ENCODE measurements at places on chromosomes 3 and 15.

GRCh38 chr3:16739541-16740105, 134.4 kb upstream of the DAZL start:
- no peak for DNase-seq

DNA sequence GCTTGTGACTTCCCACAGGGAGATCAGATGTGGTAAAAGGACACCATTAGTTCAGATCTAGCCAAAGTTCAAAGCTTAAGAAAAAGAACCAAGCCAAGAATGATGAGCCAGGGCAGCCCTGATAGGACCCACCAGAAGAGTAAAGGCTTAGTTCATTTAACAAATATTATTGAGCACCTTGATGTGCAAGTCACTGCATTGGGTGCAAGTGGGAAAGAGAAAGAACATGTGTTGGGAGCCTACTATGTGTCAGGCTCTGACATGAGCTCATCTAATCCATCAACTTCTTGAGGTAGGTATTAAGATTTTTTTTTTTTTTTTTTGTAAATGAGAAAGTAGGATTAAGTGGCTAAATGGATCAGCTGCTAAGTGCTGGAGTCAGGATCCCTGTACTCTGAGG, 53.4 kb upstream of the PIAS1 start:
- no peak for DNase-seq

GRCh38 chr15:28998511-28998910, 112.7 kb downstream of the APBA2 start:
- DNase-seq, result no peak

DNA sequence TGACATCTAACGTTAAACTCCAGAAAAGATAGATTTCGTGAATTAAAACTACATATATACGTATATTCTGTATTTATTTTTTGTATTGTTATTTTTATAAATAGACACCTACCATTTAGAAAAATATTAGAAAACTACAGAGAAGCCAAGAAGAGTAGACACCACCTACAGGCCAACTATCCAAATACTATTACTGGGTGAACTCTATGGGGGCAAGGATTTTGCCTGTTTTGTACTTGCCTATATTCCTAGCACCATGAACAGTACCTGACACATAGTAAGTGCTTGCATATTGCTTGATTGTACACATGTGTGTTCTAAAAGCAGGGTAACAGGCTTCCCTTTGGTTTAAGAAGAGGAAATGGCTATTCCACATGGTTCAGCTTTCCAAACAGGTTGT, 24.4 kb upstream of the CLEC3B start:
- DNase-seq, result no peak

DNA sequence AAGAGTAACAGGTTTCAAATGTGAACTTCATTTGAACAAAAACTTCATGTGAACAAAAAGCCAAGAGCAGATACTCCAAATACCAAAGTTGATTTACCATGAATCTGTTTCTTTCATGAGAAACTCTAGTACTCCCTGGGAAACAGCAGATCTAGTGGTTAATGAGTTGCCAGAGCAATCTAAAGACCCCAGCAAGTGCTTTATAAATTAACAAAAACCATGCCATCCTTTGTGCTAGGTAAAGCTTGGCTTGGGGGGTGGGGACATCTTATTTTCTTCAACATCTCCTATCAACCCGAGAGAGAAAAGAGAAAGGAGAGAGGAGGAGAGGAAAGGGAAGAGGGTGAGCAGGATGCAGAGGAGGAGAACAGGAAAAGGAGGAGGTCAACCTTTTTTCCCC, 100.7 kb downstream of the TBL1XR1 start:
- no peak for DNase-seq

DNA sequence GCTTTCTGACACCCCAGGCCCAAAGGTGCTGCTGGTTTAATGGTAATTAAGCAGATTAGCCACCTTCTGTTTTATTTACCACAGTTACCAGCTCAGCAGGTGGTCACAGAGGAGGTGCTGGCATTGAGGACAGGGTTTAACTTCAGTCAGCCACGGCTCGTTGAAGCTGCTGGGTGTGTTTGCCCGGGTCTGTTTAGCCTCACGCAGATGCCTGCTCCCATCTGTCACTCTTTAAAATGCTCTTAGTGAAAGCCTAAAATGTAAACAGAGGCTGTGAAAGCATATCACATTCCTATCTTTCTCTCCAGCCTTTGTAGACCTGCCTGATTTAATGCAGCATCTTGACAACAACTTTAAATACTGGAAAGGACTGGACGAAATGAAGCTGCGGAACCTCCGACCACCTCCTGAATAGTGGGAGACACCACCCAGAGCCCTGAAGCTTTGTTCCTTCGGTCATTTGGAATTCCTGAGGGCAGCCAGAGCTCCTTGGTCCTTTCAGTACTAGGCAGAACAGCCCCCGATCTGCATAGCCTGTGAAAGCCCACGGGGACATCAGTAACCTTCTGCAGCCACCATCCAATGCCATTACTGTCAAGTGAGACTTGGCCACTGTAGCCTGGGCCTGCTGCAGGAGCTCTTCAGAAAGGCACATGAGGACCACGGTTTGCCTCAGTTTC, 156.0 kb downstream of the PDE8A start:
- DNase-seq, result no peak

GRCh38 chr3:27114684-27115083, 254.5 kb downstream of the NEK10 start:
- DNase-seq, result no peak

- no peak for DNase-seq
Observed at GRCh38 chr3:16398648-16399047, 114.9 kb downstream of the RFTN1 start.

DNA sequence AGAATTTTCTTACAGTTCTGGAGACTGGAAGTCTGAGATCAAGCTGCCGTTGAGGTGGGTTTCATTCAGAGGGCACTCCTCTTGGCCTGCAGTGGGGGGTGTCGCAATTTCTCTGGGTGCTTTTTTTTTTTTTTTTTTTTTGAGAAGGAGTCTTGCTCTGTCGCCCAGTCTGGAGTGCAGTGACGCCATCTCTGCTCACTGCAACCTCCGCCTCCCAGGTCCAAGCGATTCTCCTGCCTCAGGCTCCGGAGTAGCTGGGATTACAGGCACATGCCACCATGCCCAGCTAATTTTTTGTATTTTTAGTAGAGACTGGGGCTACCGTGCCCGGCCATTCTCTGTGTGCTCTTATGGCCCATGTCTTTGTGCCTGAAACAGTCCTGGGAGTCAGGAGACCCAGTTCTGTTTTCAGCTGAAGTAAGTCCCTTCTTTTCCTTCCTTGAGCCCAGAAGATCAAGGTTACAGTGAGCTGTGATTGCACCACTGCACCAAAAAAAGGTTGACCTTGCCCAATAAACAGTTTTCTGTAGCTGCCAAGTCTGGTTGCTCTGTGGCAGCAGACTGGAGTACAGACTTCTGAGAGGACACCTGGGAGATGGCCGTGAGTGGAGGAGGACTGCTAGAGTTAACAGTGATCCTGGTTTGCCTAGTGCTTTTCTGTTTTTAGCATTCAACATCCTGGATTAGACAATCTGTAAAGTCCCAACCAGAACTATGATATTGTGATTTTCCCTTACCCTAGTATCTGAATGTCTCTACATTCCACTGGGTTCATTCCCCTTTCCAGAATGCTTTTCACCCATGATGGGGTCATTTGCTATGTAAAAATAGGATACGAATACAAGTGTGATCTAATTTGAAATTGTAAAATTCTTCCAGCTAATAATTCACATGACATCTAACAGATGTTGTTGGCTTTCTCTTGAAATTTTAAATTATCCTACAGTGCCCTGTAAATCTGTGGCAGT, 76.6 kb upstream of the RNF7 start:
- no peak for DNase-seq

- DNase-seq, result no peak
Observed at GRCh38 chr3:65483480-65483879, 555.2 kb downstream of the MAGI1 start.

GRCh38 chr3:159038405-159038804, 236.6 kb downstream of the MFSD1 start:
- no peak for DNase-seq

- DNase-seq, result no peak
Observed at GRCh38 chr3:10867384-10867783, 51.4 kb downstream of the SLC6A11 start.

- no peak for DNase-seq
Observed at GRCh38 chr15:22979238-22980188, 655 bp downstream of the CYFIP1 start.

DNA sequence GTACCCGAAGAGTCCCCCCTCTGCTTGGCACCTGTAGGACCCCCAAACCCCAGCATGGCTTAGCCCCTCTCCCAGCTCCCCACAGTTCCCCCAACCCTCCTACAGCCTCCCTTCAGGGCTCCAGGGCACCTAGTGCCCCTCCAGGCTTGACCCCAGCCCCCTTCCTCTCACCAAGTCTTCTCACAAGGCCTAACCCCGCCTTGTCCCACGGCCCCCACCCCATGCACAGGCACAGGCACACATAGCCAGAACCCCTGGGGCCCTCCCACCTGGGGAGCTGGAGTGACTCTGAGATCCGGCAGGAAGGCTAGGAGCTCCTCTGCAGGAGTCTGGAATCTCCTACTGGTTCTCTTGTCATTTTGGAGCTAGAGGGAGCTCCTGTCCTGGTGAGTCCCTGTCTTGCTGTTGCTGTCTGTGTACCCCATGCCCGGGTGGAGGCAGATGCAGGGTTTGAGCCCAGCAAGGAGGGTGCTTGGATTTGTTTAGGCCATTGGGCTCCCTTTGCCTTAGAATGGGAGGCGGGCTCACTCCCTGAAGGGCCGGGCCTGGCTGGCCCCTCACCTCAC, 39.6 kb downstream of the KLF13 start:
- DNase-seq, result no peak

GRCh38 chr3:111252779-111253178, 181.2 kb downstream of the NECTIN3 start:
- DNase-seq, result no peak

- DNase-seq, result no peak
Observed at GRCh38 chr15:25431836-25432561, 6.8 kb downstream of the UBE3A start.

DNA sequence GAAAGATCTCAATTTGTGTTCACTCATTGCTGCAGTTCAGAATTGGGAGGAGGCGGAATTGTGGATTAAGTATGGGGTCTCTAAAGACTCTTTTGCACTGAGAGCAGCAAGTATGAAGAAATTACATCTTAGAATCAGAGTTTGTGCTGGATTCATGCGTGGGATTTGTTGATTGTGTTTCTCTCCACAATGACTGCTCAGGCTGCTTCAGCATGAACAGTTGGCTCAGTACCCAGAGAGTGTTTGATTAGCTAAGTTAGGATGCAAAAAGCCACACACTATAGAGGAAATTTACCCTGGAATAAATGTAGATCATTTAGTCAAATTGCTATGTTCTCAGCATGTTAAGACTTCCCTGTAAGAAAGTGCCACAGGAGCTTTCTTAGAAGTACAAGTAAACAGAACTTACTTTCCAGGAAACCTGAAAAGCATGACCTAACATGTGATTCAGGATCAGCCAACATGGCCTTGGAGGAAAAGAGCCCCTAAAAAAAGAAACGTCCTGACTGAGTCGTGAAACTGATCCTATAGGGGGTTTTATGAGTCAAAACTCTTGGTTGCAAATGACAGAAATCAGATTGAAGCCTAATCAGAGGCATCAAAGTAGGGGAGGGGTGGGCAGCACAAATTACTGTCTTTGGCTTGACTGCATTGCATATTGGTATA, 32.6 kb downstream of the HHLA2 start:
- no peak for DNase-seq

DNA sequence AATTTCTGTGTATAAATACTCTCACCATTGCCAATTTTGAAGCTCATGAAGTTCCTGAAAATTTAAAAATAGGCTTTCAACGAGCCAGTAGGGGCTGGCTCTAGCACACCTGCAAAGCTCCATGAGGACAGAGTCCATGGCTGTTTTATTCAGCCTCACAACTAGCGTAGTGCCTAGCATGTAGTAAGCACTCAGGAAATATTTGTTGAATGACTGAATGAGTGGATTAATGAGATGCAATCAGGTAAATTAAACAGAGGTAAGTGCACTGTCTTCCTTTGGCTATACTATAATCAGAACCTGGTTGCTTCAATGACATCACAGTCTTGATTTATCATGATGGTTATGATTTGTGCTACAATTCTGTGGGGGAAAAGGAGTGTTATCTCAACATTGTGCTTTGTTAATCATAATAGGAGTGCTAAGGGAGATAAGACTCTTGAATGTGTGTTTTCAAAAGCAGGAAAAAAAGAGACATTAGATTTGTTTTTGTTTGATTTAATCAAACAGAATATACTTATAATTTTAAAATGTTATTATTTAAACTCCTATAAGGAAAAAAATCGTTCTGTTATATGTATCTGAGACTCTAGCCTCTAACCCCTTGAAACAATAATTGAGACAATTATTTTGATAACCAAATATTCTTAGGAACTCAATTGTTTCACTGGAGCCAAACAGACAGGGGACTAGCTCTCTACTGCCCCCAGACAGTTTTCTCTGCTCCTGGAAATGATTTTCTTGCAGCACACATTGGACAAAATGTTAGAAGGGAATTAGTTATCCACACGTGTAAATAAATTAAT, 171.7 kb upstream of the ATP11B start:
- no peak for DNase-seq

- DNase-seq, result no peak
Observed at GRCh38 chr15:49946681-49947080, 172.4 kb downstream of the ATP8B4 start.

DNA sequence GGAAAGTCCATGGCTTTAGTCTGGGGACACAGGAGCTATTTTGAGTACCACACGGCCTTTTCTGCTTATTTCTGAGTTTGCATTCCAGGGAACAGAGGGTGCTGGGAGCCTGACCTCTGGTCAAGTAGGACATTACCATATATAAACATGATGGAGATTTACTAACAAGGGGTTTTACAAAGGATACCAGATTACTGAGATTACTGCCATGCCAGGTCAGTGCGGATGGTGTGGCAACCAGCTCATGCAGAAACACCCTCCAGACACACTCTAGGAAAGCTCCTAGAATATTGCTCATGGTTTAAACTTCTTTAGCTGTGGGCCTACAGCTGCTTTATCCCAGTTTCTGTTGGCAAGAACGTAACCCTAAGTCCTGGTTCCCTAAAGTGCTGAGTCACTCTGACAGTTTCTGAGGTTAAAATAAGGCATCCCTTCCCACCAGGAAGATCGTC, 54.3 kb upstream of the AGTR1 start:
- no peak for DNase-seq

- no peak for DNase-seq
Observed at GRCh38 chr3:187197335-187197649, at the start of gene RTP1. Gene RTP1, plus strand, starts transcription at chr3:187197486. Its CDS starts 30 bp downstream, at chr3:187197516.

DNA sequence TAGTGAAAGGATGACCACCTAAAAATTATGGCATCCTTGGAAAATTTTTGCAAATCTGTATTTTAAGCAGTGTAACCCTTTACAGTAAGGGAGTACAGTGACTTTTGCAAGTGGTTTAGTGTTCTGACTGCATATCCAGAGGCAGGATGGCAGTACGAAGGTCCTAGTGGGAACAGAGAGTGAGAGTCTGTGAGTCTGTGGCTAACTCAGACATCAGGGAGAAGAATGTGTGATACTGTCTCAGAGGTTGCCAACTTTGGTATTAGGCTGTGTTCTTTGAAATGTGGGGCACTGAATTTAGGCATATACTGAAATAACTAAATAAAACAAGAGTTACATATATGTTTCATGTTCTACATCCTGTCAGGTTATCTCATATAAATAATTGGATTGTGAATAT, 25.7 kb downstream of the PRKCI start:
- DNase-seq, result no peak

All from effector memory CD4-positive, alpha-beta T cell (primary cell).